Germinal center (tissue), 1 donor: ENCODE measurements at places on chromosomes 1 and 21.
A peak's percentile ranks its signal among the peaks of the same experiment; 100 is the strongest.

DNA sequence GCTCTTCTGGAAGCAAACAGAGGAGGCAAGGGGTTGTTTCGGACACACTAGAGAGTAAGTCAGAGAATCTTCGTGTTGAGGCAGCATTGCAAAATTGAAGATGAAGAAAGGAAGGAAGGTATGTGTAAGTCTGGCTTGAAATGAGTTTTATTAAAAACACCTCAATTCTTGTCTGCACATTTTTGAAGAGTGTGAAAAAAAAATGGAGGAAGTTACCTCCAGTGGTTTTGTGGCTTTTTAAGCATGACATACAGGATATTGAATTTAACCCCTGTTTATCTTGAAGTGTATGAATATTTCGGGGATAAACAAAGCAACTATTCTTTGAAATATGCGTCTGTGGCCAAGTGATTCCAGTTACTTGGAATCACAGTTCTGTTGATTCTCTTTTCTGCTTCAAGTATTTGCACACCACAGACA lies 203.2 kb upstream of the SGIP1 start:
- DNase-seq = no peak

GRCh38 chr1:36515315-36516138 lies 32.8 kb upstream of the CSF3R start:
- DNase-seq = no peak

GRCh38 chr1:228393268-228393701 lies 13.3 kb downstream of the TRIM11 start:
- DNase-seq = no peak

GRCh38 chr1:226650236-226650841 lies 88.7 kb downstream of the ITPKB start:
- DNase-seq = no peak

- no peak for DNase-seq
These were observed 22.5 kb downstream of the MMEL1 start for GRCh38 chr1:2610036-2610959.

DNA sequence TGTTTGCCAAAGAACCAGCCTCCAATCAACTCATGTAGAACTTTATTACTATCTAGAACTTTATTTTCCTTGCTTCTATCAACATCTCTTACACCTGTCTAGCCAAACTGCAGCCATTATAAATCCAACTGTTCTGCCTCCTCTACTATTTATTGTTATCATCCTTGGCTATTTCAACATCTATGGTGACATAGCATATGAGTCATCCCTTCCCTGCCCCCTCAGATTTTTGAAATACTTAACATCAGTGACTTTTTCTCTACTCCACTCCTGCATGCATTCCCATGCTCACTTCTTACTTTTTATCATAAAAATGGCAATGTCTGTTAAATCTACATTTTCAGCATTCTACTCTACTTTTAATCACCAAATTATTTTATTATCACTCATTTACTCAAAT lies 544.9 kb upstream of the NEGR1 start:
- no peak for DNase-seq

DNA sequence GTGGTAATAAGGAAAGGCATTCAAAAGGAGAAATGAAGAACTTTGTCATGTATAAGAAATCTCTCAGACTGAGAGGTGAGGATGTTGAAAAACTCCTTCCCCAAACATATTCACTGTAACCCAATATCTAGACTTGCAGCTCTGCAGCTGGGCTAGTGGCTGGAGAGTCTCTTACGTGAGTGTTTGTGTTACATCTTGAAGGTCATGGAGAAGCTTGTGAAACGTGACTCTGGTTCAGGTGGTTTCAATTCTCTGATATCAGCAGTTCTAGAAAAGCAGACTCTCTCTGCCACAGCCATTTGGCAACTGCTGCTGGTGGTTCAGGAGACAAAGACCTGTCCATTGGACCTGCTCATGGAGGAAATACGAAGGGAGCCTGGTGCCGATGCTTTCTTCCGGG lies 55.0 kb upstream of the EPHA8 start:
- DNase-seq = no peak

- DNase-seq = peak; percentile 15
These were observed 31.3 kb downstream of the NSL1 start for GRCh38 chr1:212760126-212760823.
